ENCODE measurements at places on chromosomes 11 and 22.

- DNase-seq = no peak
These were observed 8.0 kb downstream of the B3GNT6 start for GRCh38 chr11:77042111-77042726.

GRCh38 chr11:2717561-2718325 is 17.9 kb upstream of the KCNQ1OT1 start:
- DNase-seq = no peak

- DNase-seq = no peak
These were observed 19.8 kb upstream of the FJX1 start for GRCh38 chr11:35598254-35599125.

GRCh38 chr11:119531623-119532022 is 108.7 kb upstream of the THY1 start:
- DNase-seq = no peak

GRCh38 chr22:40533712-40534378 is 102.7 kb downstream of the MRTFA start:
- DNase-seq = no peak

GRCh38 chr11:11965656-11966353 is 42.6 kb downstream of the DKK3 start:
- DNase-seq = no peak

- no peak for DNase-seq
These were observed 15.6 kb downstream of the PISD start for GRCh38 chr22:31646186-31647019.

GRCh38 chr11:83845797-83846196 is 559.6 kb upstream of the CCDC90B start:
- DNase-seq = no peak

DNA sequence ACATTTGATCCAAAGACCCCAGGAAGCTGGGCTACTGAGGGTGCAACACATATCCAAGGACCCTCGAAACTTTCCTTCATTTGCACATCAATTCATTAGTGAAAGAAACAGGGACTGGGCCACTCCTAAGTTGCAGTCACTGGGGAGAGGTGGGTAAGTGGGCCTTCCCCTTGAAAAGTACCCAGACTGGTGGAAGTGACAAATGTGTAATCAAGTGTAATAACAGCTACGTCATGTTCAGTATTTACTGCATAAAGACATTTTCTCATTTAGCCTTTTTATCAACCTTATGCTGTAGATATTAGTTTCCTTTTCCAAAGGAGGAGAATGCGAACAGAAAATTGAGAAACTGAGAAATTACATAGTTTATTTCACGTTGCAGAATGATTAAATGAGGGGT is 101.9 kb upstream of the OLFML1 start:
- no peak for DNase-seq

GRCh38 chr22:42800451-42801251 is 56.4 kb downstream of the ARFGAP3 start:
- DNase-seq = peak; percentile 34

DNA sequence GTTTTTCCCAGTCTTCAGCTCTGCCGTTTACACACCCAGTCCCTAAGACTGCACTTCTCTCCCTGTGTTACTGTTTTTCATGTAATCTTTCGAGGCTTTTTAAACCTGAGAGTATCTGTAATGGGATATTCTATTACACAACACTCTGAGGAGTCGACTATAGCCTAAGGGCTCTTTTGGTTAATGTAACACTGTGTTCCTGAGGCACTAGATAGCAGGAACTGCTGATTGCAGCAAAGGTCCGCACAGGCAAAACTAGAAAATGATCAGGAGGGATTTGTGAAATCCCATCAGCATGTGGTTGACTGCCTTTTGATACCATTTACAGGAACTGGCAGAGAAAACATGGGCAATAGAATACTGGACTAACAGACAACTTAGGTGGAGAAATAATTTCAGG is 512.3 kb upstream of the RAG2 start:
- no peak for DNase-seq

- DNase-seq = no peak
These were observed at the start of gene NFAM1 for GRCh38 chr22:42432020-42432596. Gene NFAM1, minus strand, starts transcription at chr22:42432403. Its CDS starts 46 bp downstream, at chr22:42432357.

DNA sequence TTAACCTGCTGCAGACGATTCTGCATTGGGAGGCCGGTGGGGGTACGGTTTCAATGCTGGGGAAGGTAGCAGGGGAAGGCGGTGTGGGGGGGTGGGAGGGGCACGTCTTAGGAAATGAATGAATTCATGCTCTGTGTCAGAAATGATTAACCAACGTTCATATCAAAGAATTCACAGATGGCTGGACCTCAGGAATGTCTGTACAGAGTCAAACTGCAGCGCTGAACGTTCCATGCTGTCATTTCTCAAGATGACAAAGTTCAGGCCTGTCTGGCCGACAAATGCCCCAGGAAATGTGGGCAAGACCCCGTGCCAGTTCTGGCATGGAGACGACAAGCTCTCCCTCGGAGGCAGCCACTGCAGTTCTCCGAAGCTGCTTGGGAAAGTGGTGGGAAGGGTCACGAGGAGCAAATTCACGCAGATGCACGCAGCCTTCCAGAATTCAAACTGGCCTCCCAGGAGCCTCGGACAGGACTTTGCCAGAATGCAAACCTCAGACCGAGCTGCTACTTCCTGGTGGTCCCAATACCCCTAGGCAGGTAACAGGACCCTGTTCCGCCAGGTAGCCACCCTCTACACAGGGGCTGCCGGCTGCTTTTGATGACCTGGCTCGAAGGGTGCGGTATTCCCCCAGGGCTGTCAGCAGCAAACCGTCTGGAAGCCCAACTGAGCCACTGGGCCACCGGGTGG is 81.5 kb downstream of the TRMU start:
- no peak for DNase-seq

DNA sequence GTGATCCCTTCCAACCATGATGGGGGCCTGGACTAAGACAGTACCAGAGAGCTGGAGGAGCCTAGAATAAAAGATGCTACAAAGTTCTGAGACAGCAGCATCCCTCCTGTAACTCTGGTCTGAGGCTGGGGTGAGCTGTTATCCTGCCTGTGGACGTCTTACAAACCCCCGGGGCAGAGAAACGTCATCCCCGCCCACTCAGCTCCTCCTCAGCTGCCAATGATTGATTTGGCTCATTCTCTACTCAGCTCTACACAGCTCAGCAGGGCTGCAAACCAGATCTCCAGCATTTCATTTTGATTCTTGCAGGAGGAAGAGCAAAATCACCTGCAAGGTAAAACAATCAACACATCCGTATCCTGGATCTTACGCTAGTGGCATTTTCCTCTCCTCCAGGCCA is 55.5 kb downstream of the CSNK2A3 start:
- DNase-seq = no peak

Data from NCI-H1417 treated with DMSO at 0.1 percent for 48 hours (cell line).